ENCODE measurements at places on chromosomes 3 and 15. TPM values are rescaled to one million over a fixed set of nuclear protein-coding genes. Genes with fewer than 3 reads are reported as not detected.

DNA sequence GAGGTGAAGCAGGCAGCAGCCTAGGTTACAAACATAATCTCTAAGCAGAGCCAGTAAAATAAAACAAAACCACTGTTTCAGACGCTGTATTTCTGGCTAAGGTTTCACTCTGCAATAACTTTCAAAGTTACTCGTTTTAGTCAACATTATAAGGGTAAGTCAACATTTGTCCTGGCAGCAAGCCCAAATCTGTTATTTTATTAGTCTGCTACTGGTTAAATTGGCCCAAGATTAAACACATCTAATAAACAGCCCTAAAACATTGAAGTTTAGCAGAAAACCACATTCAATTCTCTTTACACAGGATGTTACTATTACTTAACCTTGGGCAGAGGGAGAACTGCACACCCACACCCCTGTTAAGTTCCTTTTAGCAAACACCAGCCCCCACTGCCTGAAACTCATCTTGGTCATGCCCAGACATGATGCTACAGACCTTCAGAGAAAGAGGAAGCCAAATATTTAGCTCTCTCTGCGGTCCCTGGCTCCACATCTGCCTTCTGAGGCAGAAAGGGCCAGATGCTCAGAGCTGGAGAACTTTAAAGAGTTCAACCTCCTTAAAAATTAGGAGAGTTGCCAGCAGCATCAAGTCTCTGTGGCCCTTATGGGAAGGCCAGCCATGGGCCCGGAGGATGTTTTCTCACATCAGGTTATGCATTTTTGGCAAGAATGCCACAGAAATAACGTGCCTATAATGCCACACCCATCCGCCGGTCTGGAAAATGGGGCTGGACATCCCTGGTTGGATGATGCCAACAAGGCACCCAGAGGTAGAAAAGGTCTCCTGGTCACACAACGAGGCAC lies 17.9 kb downstream of the ARHGEF3 start:
- peak; percentile 74 for DNase-seq
- H3K4me3 ChIP-seq = peak overlapping the region; percentile 31
- no peaks in the 10 kb centered on the region for H3K27me3 ChIP-seq
- peak overlapping the region; percentile 63 for H3K27ac ChIP-seq
- peaks cover 96% of the 10 kb centered on the region for H3K4me1 ChIP-seq

GRCh38 chr3:138492980-138493675 lies 58.7 kb downstream of the ESYT3 start:
- no peak overlapping the region for H3K4me3 ChIP-seq
- H3K27ac ChIP-seq = no peak overlapping the region
- H3K27me3 ChIP-seq = no peaks in the 10 kb centered on the region
- no peak for DNase-seq
- H3K36me3 ChIP-seq = no peaks in the 10 kb centered on the region
- H3K4me1 ChIP-seq = no peaks in the 10 kb centered on the region

- DNase-seq = no peak
- no peaks in the 10 kb centered on the region for H3K27me3 ChIP-seq
- H3K4me3 ChIP-seq = no peak overlapping the region
- H3K4me1 ChIP-seq = no peaks in the 10 kb centered on the region
- H3K27ac ChIP-seq = no peak overlapping the region
Observed at GRCh38 chr15:31309893-31310606, 16.6 kb upstream of the KLF13 start.

DNA sequence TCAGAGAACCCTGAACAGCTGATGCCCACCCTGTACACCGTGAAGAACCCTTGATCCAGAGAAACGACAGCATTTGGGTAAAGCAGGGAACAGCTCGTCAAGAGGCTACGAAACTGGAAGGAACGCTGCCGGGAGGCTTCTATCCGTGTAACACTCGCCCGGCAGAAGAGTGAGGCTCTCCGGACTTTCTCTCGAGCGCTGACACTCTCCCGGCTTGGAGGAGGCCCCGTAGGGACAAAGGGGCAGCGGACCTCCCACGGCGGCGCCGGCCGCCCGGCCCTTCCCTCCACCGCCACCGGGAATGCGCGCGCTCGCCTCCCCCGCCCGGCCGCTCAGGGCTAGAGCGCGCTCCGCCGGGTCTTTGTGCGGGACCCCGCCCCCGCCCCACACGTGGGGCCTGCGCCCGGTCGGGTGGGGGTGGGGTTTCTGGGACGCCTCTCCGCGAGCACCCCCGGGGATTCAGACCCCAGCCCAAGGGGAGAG lies 1.7 kb downstream of the HYAL2 start:
- no peaks in the 10 kb centered on the region for H3K36me3 ChIP-seq
- peak; percentile 49 for DNase-seq
- peak overlapping the region; percentile 95 for H3K27ac ChIP-seq
- H3K4me1 ChIP-seq = peaks cover 27% of the 10 kb centered on the region
- H3K27me3 ChIP-seq = no peaks in the 10 kb centered on the region

Gene CNOT10
- total RNA-seq = 38.4 TPM

Gene DHFR2
- 9.7 TPM for total RNA-seq

Gene CD86
- 24.0 TPM for total RNA-seq

All from naive thymus-derived CD4-positive, alpha-beta T cell (primary cell).